NCI-H1092 (cell line): ENCODE measurements at places on chromosomes 7 and 10.

GRCh38 chr7:24877790-24878311 lies 102.1 kb downstream of the OSBPL3 start:
- DNase-seq = no peak

DNA sequence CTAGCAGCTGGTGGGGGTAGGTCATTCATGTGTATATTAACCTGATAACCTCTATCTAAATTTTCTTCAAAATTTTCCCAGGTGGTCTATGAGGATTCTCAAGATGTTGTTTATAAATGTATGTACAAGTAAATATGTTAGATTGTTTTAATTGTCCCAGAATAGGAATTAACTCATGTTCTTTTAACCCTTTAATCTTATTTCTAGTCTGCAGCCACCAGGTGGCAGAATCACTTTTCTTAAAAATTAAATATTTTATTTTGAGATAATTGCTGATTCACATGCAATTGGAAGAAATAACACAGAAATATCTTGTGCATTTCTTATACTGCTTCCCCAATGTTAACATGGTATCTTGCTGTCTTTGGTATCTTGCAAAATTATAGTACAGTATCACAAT lies 589.5 kb downstream of the ARL4A start:
- DNase-seq = no peak

DNA sequence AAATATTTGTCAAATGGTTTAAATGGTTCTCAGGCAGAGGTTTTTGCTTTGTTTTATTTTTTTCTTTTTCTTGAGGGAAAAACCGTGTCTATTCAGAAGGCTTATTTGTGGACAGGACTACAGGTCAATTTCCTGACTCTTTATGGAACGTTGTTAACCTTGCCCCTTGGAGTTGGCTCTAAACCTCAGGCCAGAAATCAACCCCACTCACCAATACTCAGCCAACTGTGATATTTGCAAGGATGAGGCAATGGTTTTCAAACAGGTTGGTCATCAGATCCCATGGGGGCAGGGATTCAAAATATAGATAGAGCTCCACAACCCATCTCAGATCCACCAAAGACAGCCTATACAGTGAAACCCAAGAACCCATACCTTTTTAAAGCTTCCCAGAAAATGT lies 10.2 kb downstream of the PDLIM1 start:
- DNase-seq = no peak

DNA sequence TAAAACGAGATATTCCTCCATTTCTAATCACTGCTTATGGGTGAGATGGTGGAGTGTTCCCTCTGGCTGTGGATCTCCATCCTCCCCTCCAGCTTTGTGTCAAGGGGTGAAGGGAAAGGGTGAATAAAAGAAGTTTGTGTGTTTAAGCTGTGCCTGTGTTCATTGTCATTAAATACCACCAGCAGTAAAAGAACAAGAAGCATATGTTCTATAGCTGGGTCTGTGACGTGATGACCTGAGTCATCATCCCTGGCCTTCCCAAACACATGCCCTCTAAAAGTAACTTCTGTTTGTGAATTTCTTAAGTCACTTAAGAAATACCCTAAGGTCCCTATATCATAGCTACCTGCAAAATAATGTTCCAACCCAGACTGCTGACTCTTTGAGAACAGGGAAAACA lies 104.9 kb downstream of the PPP1R17 start:
- DNase-seq = no peak

GRCh38 chr7:31302356-31302755 lies 38.2 kb downstream of the NEUROD6 start:
- no peak for DNase-seq

DNA sequence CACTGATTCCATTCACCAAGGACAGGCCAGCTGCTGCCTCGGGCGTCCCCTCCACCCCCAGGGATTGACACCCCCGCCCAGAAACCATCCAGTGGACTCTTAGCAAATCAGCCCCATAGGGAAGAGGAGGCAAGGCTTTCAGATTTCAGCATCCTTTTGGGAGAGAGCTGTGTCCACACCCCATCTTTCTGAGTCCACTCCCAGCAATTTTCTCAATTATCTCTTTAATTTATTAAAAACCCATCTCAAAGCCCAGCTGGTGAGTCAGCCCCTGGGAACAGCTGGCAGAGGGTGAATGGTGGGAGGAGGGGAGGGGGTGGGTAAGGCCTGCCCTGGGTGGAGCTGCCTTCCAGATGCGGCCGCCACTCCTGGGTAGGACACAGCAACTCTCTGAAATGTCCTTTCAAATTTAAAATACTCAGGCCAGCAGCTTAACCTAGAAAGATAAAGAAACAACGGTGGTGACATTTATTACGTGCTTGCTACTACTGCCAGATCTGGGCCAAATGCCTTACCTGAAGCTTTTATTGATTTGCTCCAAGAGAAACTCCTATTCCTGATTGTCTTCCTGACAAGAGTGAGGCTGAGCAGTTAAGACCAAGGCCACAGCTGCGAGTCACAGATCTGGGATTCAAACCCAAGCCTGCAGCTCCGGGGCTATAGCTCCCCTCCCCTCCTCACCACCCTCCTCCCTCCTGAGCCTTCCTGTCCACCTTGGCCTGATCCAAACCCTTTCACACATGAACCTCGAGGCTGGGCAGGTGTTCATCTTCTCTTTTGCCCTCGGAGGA lies 120.4 kb downstream of the RGS10 start:
- DNase-seq = no peak

DNA sequence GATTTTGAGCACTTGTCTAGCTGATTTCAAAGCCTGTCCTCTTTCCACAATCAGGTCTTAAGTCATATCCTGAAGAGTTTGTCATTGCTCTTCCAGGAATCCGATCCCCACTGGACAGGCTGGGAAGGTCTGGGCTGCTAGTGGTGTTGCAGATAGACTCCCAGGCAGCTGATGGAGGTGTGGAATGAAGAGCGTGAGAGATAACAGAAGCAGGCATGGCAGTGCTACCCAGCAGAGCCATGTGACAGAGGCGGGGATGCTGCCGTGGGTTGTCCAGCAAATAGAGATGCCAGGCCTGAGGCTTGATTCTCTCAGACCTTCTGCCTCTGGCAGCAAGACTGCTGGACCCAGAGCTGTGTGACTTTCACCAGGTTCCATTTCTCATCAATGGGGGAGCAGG lies 116.5 kb upstream of the EEPD1 start:
- no peak for DNase-seq

- DNase-seq = no peak
Measured at GRCh38 chr10:20162123-20162522, 345.9 kb downstream of the PLXDC2 start.

- DNase-seq = no peak
Measured at GRCh38 chr7:80468931-80469714, 42.7 kb downstream of the GNAT3 start.

- no peak for DNase-seq
Measured at GRCh38 chr7:135414850-135415439, 95.0 kb downstream of the CNOT4 start.

DNA sequence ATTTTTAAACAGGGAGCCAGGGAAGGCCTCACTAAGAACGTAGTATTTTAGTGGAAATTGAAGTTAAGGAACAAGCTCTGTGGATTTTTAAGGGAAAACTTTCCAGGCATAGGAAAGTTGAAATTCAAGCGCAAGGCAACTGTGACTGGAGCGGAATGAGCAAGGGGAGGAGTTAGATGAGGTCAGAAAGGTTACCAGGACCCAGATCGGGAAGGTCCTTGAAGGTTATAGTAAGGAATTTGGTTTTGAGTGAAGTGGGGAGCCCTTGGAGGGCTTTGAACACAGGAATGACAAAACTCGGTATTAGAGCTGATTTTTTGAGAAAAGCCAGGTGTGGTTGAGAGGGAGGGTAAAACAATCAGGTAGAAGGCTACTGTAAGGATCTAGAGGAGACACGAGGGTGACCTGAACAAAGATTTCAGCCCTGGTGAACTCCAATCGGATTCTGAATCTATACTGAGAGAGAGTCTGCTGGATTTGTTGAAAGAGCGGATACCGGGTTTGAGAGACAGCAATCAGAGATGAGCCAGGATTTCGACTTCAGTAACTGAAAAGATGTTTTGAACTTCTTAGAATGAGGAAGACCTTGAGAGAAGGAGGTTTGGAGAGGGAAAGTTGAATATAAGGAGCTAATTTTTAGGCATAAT lies 1013.9 kb downstream of the NRG3 start:
- DNase-seq = no peak

GRCh38 chr10:93180482-93180931 lies 106.8 kb downstream of the CYP26A1 start:
- DNase-seq = no peak

- DNase-seq = peak; percentile 18
Measured at GRCh38 chr7:33757563-33758165, 147.7 kb upstream of the BMPER start.

- no peak for DNase-seq
Measured at GRCh38 chr7:2596464-2597272, 35.1 kb upstream of the TTYH3 start.

GRCh38 chr10:89470628-89471027 lies 56.3 kb downstream of the IFIT5 start:
- no peak for DNase-seq

DNA sequence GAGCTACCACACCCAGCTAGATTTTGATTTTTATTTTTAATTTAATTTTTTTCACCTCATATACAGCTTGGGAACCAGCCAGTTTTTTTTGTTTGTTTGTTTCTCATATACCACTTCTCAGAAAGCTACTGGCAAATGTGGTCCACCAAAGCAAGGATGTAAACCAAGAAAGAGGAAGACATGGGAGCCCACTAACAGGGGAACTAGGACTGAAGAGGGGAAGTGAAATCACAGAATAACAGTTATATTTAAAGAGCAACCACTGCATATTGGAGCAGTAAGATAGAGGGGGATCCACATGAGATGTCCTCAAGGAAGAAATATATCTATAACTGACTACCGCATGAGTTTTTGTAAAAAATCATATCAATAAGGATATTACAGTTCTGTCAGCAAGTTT lies 10.5 kb downstream of the CPVL start:
- no peak for DNase-seq

DNA sequence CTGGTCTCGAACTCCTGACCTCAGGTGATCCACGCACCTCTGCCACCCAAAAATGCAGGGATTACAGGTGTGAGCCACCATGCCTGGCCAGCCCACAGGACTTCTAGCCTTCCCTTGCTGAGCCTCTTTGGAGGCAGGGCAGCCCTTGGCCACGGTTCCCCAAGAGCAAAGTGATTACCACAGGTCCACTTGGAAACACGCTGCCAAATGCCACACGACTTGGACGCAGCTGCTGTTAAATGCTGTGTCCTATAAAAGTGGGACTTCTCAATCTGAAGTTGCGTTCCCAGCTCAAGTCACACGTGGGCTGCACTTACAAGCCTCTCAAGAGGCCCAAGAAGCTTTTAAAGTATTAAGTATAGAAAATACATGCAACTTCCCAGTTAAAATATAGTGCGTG lies 30.1 kb downstream of the CTBP2 start:
- DNase-seq = no peak

GRCh38 chr7:35553519-35553918 lies 141.4 kb downstream of the HERPUD2 start:
- no peak for DNase-seq

DNA sequence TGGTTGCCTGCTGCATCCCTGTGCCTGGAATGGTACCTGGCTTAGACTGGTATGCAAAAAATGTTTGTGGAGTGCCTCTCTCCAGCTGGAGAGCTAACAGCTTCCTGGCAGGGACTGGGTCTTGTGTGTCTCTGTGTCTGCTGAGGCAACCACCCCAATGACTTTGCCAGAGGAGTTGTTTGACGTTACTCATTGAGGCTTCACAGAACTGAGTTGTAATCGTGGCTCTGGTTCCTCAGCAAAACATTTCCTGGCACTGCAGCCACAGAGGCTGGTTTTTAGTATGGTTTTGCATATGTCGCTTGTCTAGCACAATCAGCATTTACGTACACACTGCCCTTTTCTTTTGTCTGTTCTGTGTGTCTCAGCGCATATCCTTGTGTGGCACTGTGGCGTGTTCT lies 7.5 kb downstream of the ZNF282 start:
- no peak for DNase-seq

DNA sequence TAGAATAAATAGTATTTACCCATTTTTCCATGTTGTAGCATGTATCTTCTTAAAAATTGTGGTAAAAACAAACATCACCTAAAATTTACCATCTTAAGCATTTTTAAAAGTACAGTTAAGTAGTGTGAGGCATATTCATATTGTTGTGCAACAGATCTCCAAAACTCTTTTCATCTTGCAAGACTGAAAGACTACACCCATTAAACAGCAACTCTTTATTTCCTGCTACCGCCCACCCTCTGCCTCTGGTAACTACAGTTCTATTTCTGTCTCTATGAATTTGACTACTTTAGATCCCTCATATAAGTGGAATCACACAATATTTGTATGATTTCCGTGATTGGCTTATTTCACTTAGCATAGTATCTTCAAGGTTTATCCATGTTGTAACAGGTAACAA lies 40.0 kb upstream of the AGBL3 start:
- DNase-seq = no peak

DNA sequence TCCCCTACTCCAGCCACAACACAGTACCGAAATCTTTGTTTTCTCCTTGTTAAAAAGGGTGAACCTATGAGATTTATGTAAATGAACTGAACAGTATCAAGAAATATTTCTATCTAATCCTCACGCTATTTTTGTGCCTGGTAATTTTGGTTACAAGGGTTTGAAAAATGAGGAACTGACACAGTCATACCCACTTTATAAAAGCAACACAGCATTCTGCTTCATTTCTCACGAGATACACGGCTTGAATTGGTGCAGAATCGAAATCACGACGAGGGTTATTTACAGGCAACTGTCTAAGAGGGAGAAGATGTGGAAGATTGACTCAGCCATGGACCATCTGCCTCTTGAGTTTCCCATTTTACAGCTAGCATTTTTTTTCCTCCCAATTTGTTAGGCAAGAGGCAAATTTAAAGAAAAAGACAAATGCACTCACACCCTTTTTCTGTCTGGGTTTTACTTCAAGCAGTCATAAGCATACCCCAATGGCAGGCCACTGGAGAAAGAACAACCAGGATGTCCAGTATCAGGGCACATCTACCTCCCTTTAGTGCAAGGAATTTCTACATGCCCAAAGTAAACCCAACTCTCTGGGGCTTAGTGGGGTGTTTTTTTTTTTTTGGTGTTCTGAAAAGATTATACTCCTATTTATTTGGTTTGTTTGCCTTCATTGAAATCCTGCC lies 108.1 kb downstream of the ITGB8 start:
- no peak for DNase-seq
